ENCODE measurements at places on chromosomes 7 and 10.

GRCh38 chr7:12979181-12979580 lies 291.7 kb downstream of the ARL4A start:
- DNase-seq = no peak

DNA sequence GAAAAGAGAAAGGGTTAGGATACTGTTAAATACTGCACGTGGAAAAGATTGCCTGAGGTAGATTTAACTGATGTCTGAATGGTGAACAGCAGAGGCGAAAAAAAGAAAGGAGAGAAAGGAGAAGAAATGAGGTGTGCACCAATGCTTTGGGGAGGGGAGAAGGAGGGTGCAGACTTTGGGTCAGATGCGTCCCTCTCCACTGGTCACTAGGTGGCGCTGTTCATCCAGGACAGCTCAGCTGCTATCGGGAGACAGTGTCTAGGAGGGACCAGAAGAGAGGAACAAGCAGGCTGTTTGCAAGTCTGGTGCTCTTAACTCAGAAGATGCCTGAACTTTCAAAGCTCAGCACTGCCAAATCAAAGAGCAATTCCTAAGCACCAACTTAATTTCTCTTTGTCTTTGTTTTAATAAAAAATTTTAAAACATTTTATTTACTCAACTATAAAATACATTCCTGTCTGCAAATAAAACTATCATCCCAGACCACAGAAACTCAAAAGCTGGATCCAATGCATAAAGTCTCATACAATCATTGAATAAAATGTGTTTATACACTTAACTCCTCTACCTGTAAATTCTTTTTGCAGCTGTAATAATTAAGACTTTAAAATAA lies 83.9 kb upstream of the PDLIM1 start:
- DNase-seq = peak; percentile 8

GRCh38 chr7:105581066-105581811 lies at the start of gene EFCAB10:
Gene EFCAB10, minus strand, starts transcription at chr7:105581493. Its CDS starts 30 bp downstream, at chr7:105581463.
- DNase-seq = no peak

- DNase-seq = no peak
These were observed 33.6 kb downstream of the VSTM4 start for GRCh38 chr10:49081547-49082275.

GRCh38 chr10:71472912-71473311 lies 76.2 kb downstream of the CDH23 start:
- DNase-seq = no peak

DNA sequence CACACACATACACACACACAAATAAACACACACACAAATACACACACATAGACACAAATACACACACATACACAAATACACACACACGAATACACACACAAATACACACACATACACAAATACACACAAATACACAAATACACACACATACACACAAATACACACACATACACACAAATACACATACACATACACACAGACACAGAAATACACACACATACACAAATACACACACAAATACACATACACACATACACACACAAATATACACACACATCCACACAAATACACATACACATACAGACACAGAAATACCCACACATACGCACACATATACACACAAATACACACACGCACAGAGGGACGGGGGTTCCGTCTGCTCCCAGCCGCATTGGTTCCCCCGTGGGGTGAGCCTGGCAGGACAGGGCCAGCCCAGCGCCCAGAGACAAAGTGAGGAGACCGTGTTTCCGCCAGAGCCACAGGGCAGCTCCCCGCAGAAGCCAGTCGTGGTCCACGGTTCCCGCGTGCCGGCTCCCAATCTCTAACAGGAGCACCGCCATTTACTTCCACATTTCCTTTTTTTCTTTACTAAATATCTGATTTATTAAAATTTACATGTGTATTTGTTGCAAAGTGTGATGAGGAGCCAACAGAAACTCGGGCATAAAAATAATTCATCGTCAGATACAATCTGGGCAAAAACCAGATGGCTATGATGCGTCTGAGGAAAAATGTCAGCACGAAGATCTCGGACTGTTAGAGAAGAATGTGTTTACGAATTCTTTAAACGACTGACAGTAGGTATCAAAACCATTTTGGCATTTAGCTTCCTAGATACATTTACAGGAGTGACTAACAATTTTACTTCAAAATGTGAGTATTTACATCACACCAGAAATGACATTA lies 3.1 kb upstream of the KNDC1 start:
- DNase-seq = no peak

GRCh38 chr10:80196950-80197315 lies 8.4 kb downstream of the ANXA11 start:
- DNase-seq = no peak

DNA sequence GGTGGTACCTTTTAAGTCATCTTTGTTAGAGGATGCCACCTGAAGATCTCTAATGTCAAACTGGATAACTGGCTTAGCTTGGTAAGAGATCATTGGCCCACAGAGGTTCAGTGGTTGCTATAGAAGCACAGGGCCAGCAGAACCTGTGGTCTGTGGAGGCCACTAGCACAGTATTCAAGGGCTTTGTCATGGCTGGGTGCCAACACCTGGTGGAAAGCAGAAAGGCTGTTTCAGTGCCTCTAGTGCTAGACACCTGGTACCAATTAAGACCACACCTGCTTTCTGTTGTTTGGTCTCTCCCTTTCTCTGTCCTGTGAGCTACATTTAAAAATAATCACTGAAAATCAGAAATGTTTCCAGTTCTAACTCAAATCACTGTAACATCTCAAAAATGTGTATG lies 10.0 kb upstream of the PCGF5 start:
- DNase-seq = no peak

DNA sequence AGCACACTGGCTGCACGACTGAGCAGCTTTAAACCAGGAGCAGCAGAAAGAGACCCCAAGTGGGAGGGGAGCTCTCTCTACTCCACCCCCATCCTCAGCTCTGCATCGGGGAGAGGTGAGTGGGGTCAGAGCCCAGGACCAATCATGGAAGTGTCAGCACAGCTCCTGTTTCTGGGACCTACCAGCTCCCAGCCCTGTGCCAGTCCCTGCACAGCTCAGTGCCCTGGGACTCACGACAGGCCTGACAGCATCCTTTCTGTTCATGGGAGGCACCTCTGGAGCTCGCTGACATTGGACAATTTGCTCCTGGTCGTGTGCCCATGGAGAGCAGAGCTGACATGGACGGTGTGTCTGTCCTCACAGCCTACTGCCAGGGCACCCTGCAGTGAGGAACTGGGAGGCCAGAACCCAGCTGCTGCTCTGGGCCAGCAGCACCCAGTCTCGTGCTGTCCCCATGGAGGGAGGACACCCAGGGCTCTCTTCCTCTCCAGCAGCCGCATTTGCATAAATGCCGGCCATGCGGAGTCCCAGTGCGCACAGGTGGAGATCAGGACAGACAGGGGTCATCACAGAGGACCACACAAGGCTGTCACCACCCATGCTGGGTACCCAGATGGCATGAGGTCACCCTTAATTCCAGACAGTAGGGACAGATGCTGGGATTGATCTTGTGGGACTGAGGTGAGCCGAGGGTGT lies 45.9 kb upstream of the MSMB start:
- no peak for DNase-seq

GRCh38 chr10:52701647-52702046 lies 70.9 kb downstream of the MBL2 start:
- DNase-seq = no peak

- DNase-seq = no peak
These were observed 2.5 kb downstream of the HOXA4 start for GRCh38 chr7:27128034-27128433.

DNA sequence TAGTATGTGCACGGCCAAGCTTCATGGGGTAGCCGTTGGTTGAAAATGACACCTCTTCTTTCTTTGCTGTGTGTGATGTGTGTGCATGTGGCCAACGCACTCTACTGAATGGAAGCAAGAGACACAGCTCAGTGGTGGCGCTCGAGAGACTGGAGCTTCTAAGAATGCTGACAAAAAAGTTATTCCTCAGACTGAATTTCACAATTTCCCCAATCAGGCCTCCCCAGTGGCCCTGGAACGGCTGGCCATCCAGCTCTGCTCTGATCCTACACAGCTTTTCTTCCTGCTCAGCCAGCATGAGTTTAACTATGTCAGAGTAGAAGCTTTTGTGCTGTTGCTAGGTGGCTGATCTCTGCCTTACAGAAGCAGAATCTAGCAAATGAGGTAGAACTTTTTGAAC lies 186.7 kb upstream of the PLXDC2 start:
- peak; percentile 27 for DNase-seq

- DNase-seq = no peak
These were observed 221.5 kb downstream of the SUGCT start for GRCh38 chr7:40356312-40356711.

- DNase-seq = no peak
These were observed 80.3 kb downstream of the RAMP3 start for GRCh38 chr7:45237788-45238461.

GRCh38 chr7:94418851-94419250 lies 24.2 kb downstream of the COL1A2 start:
- DNase-seq = no peak

- DNase-seq = peak; percentile 71
These were observed 7.3 kb downstream of the FGFBP3 start for GRCh38 chr10:91901784-91902677.

- DNase-seq = no peak
These were observed 76.0 kb downstream of the DIP2C start for GRCh38 chr10:613271-614138.

GRCh38 chr7:141072548-141073172 lies 1.2 kb upstream of the TMEM178B start:
- peak; percentile 10 for DNase-seq

DNA sequence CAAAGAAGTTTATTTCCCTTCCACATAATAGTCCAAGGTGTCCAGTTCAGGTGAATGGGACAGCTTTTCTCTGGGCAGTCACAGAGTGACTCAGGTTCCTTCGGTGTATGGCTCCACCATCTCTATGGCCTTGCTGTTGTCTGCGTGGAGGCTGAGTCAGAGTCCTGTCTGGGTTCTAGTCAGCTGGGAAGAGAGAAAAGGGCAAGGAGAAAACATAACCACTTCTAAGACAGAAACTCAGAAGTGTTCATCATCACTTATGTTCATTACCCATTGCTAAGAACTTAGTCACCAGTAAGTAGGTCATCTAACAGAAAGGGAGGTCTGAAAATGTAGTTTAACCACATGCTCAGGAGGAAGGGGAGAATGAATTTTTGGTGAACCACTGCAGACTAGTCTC lies 32.4 kb upstream of the CCDC7 start:
- DNase-seq = peak; percentile 79

GRCh38 chr10:12780634-12781601 lies 220.6 kb downstream of the CCDC3 start:
- DNase-seq = peak; percentile 42

DNA sequence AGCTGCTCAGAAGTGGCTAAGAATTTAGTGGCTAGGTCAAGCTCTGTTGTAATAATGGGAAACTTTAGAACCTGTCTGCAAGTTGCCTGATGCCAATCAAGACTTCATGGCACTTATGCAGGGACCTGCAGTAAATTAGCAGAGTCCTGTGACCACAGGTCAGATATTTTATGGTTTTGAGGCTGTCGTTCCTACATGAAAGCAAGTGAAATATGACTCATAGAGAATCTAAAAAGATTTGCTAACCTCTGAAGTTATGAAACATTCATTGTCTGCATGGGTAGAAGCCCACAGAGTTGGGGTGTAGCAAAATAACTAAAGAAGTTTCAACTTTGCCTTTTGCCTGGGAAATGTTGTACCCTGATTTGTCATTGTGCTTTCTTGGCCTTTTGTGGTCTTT lies 32.3 kb downstream of the SLC39A12 start:
- peak; percentile 40 for DNase-seq

- no peak for DNase-seq
These were observed 116.5 kb downstream of the ZMIZ1 start for GRCh38 chr10:79185067-79185774.

GRCh38 chr10:33632432-33632831 lies 298.0 kb upstream of the NRP1 start:
- DNase-seq = no peak

GRCh38 chr7:83359108-83359507 lies 196.4 kb upstream of the PCLO start:
- DNase-seq = no peak

DNA sequence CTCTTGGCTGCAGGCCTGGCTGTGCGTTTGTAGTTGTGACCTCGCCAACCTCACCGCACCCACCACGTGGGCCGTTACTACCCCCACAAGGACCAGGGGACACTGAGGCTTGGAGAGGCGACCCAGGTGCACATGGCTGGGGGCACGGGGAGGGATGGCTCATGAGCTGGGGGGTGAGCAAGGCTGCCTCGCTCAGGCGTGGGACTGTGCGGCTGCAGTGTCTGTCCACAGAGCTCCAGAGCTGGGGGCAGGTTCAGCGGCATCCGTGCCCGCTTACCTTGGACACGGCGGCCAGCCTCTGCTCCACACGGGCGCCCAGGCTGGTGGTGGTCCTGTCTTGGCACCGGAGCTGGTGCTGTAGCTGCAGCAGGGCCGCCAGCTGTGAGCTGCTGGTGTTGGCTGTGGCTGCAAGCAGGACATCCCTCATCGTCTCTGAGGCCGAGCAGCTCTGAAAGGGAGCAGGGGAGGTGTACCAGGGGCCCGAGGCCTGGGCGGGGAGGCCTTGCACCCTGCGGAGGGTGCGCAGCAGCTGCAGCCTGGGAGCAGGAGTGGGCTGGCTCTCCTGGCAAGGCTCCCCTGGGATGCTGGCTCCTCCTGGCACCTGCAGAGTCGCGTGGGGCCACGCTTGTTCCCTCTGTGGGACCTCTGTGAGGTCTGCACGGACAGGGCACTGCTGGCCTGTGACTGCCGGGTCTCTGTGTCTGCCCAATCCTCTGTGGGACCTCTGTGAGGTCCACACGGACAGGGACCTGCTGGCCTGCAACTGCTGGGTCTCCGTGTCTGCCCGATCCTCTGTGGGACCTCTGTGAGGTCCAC lies 60.0 kb upstream of the NKX6-2 start:
- DNase-seq = no peak

DNA sequence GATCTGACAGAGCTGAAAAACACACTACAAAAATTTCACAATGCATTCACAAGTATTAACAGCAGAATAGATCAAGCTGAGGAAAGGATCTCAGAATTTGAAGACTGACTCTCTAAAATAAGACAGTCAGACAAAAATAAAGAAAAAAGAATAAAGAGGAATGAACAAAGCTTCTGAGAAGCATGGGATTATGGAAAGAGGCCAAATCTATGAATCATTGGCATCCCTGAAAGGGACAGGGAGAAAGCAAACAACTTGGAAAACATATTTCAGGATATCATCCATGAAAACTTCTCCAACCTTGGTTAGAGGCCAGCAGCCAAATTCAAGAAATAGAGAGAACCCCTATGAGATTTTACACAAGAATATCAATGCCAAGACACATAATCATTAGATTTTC lies 804.8 kb upstream of the IGFBP3 start:
- DNase-seq = no peak

GRCh38 chr10:93032105-93032808 lies 28.3 kb upstream of the CYP26C1 start:
- DNase-seq = no peak

DNA sequence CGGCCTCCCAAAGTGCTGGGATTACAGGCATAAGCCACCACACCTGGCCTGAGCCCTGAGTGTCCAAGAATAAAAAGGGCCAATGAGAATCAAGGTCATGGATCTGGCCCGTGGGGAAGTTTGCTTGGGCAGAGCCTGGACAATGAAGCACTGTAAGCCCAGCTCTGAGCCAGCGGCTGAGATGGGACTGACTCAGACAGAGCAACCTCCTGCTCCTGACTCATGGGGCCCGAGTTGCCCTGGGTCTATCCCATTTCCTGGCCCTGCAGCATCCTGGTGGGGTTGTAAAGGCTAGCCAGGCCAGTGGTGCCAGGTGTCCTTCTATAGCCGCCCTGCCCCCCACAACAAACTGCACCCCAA lies 5.2 kb upstream of the MYH16 start:
- DNase-seq = peak; percentile 46

Data from AG09309 (cell line).